AG08395 (cell line): ENCODE measurements at places on chromosomes 3 and 15.
A peak's percentile ranks its signal among the peaks of the same experiment; 100 is the strongest.

GRCh38 chr3:34504775-34505174, 706.3 kb downstream of the PDCD6IP start:
- DNase-seq: no peak

DNA sequence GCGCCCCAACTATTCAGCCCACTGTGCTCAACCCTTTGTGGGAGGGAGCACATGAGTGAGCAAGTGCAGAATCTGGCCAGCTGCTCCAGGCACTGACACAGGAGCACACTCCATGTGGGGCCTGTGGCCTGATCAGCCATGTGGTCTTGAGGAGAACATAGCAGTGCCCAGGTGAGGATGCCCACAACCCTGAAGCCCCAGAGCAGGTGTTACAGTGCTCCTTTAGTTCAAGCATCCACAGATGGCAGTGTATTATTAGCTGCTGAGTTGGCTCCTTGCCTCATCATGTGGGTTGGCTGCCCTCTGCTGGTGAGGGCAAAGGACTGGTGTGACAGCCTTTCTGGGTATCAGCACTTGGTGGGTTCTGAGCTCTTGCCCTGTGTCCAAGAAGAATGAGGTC, 1588.2 kb downstream of the SI start:
- DNase-seq: peak; percentile 3

- DNase-seq: peak; percentile 28
Observed at GRCh38 chr3:108453565-108453964, 56.8 kb downstream of the MYH15 start.

DNA sequence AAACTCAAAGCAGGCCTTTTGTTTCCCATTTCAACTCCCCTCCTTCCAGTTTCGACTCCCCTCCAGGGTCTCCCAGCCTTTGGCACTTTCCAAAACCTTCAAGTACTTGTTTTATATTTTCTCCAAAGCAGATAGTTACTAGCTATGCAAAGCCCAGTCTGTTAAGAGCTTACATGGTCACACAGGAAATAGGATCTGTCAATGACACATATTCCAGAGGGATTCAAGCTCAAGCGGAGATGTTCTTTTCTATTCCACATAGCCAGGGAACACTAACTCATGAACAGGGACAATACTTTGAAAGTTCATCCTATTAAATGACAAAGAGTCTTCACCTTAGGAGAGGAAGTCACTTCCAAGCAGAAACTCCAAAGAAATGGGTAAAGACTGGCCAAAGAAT, 18.6 kb downstream of the SUCLG2 start:
- DNase-seq: peak; percentile 10

- DNase-seq: peak; percentile 14
Observed at GRCh38 chr3:42906848-42907183, 874 bp downstream of the ZNF662 start.

GRCh38 chr15:77486542-77487468, 66.1 kb downstream of the HMG20A start:
- DNase-seq: no peak

- DNase-seq: no peak
Observed at GRCh38 chr3:185560676-185561075, 8.3 kb upstream of the LIPH start.

DNA sequence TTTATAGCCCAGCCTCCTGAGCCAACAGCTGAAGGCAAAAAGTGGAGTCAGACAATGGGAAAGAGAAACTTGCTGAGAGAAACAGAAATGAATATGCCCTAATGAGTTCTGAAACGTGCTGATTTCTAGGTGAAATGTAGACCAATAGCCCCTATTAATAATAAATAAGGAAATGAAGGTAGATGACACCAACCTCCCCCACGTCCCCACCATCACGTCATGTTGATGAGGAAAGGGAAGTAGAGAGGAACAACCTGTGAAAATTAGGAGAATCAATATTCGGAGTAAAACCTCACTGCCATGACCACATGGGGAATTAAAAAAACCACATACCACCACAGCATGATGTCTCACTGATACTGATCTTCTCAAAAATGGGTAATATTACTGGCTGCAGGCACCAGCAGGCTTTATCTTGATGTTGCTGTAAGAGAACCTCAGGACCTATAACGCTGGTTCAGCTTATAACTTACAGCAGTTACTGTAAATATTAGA, 64.0 kb downstream of the KAT2B start:
- DNase-seq: no peak

DNA sequence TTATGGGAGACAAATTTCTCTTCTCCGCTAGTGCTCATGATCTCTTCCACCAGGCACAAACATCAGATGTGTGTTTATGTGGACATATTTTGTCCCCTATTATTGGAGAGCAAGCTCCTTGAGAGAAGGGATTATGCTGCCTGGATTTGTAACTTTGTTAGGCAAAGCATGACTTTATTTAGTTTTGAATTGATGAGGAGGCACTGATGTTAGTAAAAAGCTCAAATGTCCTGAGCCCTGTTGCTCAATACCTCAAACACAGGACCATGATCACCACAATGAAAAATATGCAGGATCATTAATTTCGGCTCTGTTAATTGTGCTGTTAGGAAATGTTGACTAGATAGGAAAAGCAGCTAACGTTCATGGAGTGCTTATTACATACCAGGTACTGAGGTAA, 29.1 kb downstream of the SCG5 start:
- DNase-seq: no peak

GRCh38 chr15:77083381-77084160, 12.7 kb upstream of the TSPAN3 start:
- peak; percentile 69 for DNase-seq

GRCh38 chr3:54772051-54772450, 155.8 kb downstream of the LRTM1 start:
- DNase-seq: no peak

- DNase-seq: no peak
Observed at GRCh38 chr3:153180860-153181372, 18.9 kb downstream of the RAP2B start.

DNA sequence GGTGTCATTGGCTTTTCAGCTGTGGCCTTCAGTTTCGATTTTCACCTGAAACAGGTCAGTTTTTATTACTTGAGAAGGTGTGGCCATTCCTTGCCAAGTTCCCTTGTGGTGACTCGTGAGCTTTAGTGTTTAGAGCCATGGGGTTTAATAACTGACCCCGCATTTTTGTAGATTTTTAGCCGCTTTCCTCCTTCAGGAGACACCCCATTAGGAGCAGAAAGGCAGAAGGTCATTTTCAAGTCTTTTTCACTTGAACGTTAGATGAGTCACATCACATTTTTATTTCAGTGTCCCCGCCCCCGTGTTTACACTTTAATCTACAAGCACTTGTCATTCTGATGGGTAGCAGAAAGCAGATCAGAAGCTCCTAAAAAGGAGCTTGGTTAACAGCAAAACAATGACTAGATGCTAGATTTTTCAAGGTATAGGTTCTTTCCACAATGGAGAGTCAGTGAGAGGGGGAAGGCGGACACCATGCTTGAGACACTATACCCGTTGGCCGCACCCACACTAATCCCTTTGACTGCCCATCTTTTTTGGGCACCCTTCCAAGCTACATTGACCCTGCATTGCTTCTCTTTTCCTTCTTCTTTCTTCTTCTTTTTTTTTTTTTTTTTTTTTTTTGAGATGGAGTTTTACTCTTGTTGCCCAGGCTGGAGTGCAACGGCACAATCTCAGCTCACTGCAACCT, 132.7 kb downstream of the GHSR start:
- peak; percentile 30 for DNase-seq

DNA sequence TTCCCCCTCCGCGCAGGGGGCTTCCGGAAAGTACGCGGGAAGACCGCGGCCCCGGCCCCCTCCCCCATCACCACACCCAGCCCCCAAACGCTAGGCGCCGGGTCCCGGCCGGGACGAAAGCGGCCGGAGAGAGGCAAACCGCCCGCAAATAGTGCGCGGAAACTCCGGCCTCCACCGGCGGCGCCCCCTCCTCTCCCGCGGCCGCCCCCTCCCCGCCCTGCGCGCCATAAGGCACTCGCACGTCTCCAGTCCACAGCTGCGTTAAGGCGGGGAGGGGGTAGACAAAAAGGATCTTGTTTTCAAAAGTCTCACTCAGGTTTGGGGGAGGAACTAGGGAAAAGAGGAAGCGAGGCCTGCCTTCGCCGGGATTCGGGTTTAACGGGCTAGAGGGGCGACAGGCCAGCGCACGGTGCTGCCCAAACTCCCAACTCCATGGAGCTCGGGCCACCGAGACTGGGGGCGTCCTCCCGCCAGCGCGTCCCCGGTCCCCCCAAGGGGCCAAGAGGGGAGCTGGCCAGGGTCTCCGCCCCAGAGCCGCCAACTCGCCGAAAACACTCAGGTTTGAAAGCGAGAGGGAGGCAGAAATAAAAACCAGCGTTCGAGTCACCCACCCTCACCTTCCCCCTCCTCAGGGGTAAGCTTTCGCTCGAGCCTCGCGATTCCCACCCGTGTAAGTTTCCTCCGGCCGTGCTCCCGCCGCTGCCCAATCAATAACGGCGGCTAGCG, 1.8 kb downstream of the ANP32A start:
- DNase-seq: peak; percentile 10

- DNase-seq: no peak
Observed at GRCh38 chr15:77772641-77773402, 140.1 kb upstream of the LINGO1 start.

GRCh38 chr3:11810276-11810675, 36.4 kb downstream of the TAMM41 start:
- DNase-seq: peak; percentile 66

DNA sequence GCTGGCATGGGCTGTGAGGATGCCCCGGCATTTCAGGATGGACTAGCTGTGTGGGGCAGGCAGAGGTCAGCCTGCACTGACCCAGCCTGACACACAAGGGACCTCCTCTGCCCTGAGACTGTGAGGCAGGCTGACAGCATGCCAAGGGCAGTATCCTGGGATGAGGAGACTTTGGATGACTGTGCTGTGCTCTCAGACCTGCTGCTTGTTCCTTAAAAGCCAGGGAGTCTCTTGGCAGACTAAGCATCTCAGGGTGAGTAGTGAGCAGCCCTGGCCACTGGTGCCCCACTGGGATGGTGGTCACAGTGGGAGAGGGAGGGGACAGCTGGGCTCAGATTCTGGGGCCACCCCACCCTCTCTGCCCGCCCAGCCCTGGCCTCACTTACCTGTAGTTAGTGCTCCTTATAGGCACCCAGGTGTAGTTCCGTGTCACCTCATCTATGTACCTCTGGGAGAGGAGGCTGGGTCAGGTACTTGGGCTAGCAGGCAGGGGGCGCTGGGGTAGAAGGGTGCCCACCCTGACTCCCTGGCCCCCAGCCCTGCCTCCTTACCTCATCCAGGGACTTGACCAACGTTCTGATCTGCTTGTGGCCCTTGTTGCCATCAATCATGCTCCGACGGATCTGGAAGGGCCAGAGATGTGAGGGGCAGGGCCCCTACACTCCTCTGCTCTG, 16.1 kb upstream of the TMEM115 start:
- peak; percentile 29 for DNase-seq

- DNase-seq: no peak
Observed at GRCh38 chr15:99365242-99365641, 114.0 kb downstream of the LRRC28 start.

DNA sequence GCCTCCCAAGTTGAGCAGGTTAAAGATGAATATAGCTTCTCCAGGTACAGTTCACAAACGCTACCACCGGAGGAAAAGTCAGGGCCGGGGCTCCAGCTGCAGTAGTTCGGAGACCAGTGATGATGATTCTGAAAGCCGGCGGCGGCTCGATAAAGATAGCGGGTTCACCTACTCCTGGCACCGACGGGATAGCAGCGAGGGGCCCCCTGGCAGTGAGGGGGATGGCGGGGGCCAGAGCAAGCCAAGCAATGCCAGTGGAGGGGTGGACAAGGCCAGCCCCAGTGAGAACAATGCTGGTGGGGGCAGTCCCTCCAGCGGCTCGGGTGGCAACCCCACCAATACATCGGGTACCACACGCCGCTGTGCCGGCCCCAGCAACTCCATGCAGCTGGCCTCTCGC, 61.4 kb downstream of the SNRK start:
- DNase-seq: no peak

DNA sequence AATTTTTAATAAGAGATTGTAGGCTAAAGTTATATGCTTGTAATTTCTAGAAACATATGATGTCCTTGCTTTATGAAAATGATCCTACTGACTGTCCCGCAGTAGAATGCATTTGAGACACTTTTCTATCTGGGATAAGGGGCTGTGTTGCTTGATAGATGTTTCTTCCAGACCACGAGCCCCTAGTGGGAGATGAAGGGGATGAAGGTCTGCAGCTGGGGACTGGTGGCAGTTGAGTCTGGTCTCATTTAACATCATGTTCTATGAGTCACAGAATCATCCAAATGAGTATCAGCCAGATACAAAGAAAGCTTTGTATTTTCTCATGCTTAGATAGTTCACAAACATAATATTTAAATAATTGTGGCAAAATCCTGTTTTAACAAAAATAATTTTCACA, 84.3 kb upstream of the PRTG start:
- no peak for DNase-seq

DNA sequence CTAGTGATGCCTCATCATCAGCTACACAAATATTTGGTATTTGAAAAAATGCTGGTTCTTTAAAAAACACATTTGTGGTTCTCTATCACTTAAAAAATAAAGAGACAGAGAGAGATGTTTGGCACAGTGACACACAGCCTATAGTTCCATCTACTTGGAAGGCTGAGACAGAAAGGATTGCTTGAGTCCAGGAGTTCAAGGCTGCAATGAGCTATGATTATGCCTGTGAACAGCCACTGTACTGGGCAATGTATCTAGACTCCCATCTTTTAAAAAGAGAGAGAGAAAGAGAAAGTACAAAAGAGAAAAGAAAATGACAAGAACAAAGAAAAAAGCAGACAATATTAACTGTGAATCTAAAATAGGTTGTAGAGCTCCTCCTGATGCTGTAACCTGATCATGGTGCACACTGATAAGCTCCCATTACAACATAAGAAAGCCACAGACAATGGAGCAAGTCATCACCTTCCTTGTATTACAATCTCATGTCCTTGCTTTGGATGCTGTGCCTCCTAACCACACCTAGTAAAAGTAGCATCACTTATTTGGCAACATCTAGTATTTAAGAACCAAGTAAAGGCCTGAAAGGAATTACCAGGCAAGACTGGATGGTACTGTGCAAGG, 31.7 kb upstream of the MAP4 start:
- no peak for DNase-seq

GRCh38 chr15:48406266-48406891, 75.2 kb downstream of the DUT start:
- no peak for DNase-seq

- DNase-seq: no peak
Observed at GRCh38 chr3:152300029-152300731, 31.5 kb downstream of the MBNL1 start.

DNA sequence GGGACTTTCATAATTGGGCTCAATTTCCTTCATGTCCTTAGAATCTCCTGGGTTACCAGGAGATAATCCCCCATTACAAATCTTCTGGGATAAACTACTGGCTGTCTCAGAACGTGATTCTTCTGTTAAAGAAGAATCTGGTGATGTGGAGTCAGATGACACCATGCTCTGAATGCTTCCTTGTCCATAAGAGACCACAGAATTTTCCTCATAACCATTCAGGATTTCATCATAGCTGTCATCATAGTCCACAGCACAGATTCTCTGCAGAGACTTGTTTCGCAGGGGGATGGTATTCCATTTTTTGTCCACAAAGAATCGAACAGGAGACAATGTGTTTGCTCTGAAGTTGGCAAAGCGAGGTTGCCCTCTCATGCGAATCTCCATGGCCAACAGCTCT, 109.8 kb upstream of the TSPAN3 start:
- DNase-seq: peak; percentile 24

GRCh38 chr3:18284716-18285115, 140.4 kb downstream of the SATB1 start:
- no peak for DNase-seq
